ENCODE measurements at places on chromosomes 1 and 21. TPM values are rescaled to one million over a fixed set of nuclear protein-coding genes. Genes with fewer than 3 reads are reported as not detected.
A peak's percentile ranks its signal among the peaks of the same experiment; 100 is the strongest.

Gene FLG2
- total RNA-seq = not detected

Gene KCNQ4
- 3.3 TPM for total RNA-seq

Gene CHIA
- not detected for total RNA-seq

Gene LMX1A
- total RNA-seq = not detected

- H3K36me3 ChIP-seq = peaks cover 10% of the 10 kb centered on the region
- H3K4me1 ChIP-seq = peaks cover 9% of the 10 kb centered on the region
- H3K27ac ChIP-seq = no peak overlapping the region
- H3K4me3 ChIP-seq = no peak overlapping the region
These were observed 279.5 kb upstream of the POU3F1 start for GRCh38 chr1:38326135-38326534.

GRCh38 chr1:88022516-88022915 is 661.6 kb upstream of the PKN2 start:
- no peaks in the 10 kb centered on the region for H3K27me3 ChIP-seq

DNA sequence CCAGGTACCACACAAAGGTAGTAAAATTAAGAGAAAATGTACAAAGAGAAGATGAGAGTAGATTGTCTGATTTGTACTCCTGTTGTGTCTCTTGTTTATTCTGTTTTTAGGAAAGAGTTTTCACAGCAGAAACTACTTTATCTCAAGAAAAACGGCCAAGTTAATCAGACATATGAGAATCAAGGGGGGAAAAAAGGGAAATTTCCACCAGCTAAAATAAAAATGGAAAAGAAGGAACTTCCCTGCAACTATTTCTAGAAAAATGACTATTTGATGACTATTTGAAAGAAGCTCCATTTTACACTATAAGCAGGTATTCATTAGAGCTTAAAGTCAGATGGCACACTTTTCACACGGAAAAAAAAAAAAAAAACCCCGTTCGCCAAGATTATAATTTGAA is 56.5 kb downstream of the EPRS1 start:
- no peak overlapping the region for H3K4me3 ChIP-seq
- H3K27me3 ChIP-seq = no peaks in the 10 kb centered on the region
- DNase-seq = no peak
- H3K4me1 ChIP-seq = no peaks in the 10 kb centered on the region

- no peaks in the 10 kb centered on the region for H3K27me3 ChIP-seq
- no peak for DNase-seq
- H3K4me3 ChIP-seq = no peak overlapping the region
- H3K36me3 ChIP-seq = no peaks in the 10 kb centered on the region
These were observed 29.6 kb downstream of the DEGS1 start for GRCh38 chr1:224212618-224213061.

DNA sequence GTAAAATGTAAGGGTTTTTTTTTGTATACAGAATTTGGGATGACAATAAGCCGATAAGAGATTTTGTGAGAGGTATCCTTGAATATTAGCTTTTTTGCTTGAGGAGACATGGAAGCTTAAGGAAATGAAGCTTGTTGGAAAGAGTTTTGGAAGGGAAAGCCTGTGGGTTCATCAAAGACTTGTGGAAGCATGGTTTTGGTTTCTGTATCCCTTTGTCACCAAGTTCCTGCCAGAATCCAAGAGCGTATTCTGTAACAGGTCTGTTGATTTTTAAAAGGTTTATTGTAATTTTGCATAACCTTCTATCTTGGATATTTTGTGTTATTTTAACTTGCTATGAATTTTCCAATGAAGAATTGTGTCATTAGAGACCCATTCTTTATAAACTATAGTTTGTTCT is 38.1 kb downstream of the TMED5 start:
- no peak overlapping the region for H3K4me3 ChIP-seq
- H3K27ac ChIP-seq = peak overlapping the region; percentile 73
- H3K27me3 ChIP-seq = no peaks in the 10 kb centered on the region
- H3K4me1 ChIP-seq = no peaks in the 10 kb centered on the region

DNA sequence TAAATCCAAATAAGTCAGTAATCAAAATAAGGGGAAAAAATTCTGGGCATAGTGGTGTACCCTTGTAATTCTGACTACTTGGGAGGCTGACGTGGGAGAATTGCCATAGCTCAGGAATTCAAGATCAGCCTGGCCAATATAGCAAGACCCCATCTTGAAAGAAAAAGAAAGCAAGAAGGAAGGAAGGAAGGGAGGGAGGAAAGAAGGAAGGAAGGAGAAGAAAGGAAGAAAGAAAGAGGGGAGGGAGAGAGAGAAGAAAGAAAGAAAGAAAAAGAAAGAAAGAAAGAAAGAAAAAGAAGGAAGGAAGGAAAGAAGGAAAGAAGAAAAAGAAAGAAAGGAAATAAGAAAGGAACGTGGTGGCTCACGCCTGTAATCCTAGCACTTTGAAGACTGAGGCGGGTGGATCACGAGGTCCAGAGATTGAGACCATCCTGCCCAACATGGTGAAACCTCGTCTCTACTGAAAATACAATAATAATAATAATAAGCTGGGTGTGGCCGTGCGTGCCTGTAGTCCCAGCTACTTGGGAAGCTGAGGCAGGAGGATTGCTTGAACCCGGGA is 64.5 kb upstream of the ROR1 start:
- no peak overlapping the region for H3K27ac ChIP-seq
- H3K27me3 ChIP-seq = peaks cover 3% of the 10 kb centered on the region
- peaks cover 7% of the 10 kb centered on the region for H3K4me1 ChIP-seq
- H3K4me3 ChIP-seq = no peak overlapping the region
- DNase-seq = no peak

GRCh38 chr1:209616366-209617046 is 33.0 kb downstream of the CAMK1G start:
- no peak overlapping the region for H3K4me3 ChIP-seq
- no peaks in the 10 kb centered on the region for H3K4me1 ChIP-seq
- H3K36me3 ChIP-seq = no peaks in the 10 kb centered on the region
- H3K27ac ChIP-seq = no peak overlapping the region
- no peak for DNase-seq

DNA sequence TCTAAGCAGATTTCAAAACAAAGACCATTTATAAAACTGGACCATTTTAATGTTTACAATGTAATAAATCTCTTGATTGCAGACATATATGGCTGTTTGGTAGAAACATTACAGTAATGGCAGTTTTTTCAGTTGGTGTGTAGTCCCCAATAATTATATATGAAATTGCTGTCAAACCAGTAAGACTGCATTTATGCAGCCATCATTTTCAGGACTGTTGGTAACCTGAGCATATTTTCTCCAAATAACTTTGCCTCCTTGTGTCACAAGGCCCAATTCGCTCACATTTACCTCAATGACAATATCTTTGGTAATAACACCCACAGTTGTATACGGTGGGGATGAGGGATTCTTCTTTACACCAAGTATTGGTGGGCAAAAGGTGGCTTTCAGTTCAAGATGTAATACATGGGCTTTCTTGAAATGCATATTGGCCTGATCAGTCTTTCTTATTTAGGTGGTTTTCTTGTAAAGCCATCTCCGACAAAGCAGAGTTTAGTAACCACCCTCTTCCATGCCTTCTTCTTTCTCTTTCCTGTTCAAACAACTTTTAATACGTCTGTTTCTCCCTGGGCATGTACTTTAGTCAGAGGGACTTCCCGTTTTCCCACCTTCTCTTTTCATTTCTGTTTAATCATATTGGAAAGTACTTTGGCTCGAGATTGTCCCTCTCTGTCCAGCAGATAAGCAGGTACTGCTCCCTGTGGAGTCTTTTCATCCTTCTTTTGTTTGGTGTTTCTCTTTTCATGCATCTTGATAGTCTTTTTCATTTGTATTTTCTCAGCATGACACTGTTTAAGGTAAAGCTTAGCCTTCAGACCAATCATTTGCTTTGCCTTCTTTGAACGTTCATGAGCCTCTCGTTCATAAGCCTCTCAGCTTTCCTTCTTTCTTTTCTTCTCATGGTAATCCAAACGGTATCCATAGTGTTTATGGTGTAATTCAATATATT is 30.4 kb downstream of the ATP2B4 start:
- no peak overlapping the region for H3K4me3 ChIP-seq
- H3K36me3 ChIP-seq = no peaks in the 10 kb centered on the region
- peak overlapping the region; percentile 67 for H3K27ac ChIP-seq
- H3K27me3 ChIP-seq = no peaks in the 10 kb centered on the region
- H3K4me1 ChIP-seq = peaks cover 12% of the 10 kb centered on the region
- DNase-seq = no peak

- peak overlapping the region; percentile 90 for H3K27ac ChIP-seq
- H3K4me1 ChIP-seq = peaks cover 32% of the 10 kb centered on the region
- H3K36me3 ChIP-seq = no peaks in the 10 kb centered on the region
- no peak for DNase-seq
- H3K4me3 ChIP-seq = no peak overlapping the region
These were observed 96.9 kb downstream of the NEK7 start for GRCh38 chr1:198253668-198254067.

- DNase-seq = no peak
- H3K27me3 ChIP-seq = no peaks in the 10 kb centered on the region
- peaks cover 12% of the 10 kb centered on the region for H3K4me1 ChIP-seq
These were observed 60.2 kb downstream of the TOMM20 start for GRCh38 chr1:235068158-235069121.

Data from WTC11 (cell line).